ENCODE measurements at places on chromosomes 3 and 15.

- DNase-seq: no peak
Measured at GRCh38 chr3:126946405-126946804, 36.5 kb upstream of the PLXNA1 start.

- DNase-seq: peak; percentile 36
Measured at GRCh38 chr3:161560008-161560637, 63.5 kb downstream of the OTOL1 start.

DNA sequence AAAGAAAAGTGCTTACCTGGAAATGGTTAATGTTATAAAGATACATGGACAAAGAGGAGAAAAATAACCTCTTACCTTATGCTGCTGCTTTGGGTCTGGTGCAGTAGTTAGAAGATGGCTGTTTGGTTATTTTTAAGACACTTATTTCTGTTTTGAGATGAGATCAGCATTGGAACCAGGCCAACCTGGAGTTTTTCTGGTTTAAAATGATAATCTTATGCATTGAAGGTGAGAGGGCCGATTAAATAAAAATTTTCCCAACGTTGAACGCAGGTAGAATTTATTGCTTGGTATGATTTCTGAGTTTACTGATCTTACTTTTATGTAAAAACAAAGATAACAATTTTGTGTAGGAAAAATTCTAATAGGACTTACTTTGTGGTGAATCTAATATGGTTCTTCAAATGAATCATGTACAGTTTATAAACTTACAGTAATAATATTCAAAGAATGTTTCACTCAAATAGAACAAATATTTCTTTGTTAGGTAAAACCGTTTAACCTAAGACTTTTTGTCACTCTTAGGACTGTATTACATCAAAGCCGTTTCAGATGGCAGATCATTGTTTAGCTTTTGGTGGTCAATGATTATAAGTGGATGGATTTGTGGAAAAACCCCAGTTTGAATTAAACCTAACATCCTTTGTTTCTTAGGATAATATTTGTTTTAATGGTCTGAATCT lies 14.9 kb downstream of the UBE2E2 start:
- DNase-seq: no peak

GRCh38 chr3:113468539-113468938 lies 27.2 kb upstream of the CFAP44 start:
- DNase-seq: peak; percentile 14

- DNase-seq: no peak
Measured at GRCh38 chr3:106124818-106125217, 256.0 kb upstream of the CBLB start.

DNA sequence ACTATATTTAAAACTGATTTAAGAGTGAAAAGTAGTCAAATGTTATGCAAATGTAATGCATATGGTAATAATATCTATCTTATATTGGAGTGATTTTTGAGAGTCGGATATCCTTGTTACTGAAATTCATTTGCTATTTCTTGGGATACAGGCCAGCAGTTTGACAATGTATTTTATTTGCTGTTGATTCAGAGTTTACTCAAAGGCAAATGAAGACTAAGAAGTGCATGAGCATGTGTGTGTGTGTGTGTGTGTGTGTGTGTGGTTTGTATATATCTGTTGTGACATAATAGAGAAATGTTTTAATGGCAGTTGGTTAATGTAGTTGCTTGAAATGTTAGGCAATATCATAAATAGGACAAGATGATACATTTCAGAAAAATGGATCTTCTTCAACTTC lies 39.0 kb downstream of the UNC13C start:
- DNase-seq: no peak

- DNase-seq: no peak
Measured at GRCh38 chr3:12734960-12735359, 24.1 kb downstream of the TMEM40 start.

GRCh38 chr3:194218646-194219453 lies 82.9 kb downstream of the HES1 start:
- DNase-seq: no peak

- DNase-seq: no peak
Measured at GRCh38 chr3:135497979-135498378, 467.5 kb upstream of the PPP2R3A start.

- DNase-seq: no peak
Measured at GRCh38 chr3:157136647-157137387, 23.1 kb downstream of the CCNL1 start.

- DNase-seq: no peak
Measured at GRCh38 chr3:24111711-24112110, 166.6 kb downstream of the NR1D2 start.

DNA sequence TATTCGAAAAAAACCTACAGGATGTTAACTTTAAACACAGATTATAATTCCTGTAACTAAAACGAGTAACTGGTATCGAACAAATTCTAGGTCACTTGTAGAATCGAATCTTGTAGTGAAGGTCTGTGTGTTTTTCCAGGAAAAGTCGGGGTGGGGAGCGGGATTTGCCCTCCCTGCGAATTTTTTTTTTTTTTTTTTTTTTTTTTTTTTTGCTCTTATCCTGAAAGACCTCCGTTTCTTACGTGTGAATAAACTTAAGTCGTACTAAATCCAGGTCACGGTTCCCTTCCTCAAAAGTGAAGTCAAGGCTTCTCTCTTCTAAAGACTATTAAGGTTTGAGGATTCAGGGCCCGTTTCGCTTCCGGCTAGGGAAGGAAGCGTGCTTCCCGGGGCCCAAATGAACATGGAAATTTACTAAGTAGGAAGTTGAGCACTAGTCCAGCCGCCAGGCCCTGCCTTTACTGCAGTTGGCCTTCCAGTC lies 770 bp downstream of the TBC1D5 start:
- peak; percentile 10 for DNase-seq

DNA sequence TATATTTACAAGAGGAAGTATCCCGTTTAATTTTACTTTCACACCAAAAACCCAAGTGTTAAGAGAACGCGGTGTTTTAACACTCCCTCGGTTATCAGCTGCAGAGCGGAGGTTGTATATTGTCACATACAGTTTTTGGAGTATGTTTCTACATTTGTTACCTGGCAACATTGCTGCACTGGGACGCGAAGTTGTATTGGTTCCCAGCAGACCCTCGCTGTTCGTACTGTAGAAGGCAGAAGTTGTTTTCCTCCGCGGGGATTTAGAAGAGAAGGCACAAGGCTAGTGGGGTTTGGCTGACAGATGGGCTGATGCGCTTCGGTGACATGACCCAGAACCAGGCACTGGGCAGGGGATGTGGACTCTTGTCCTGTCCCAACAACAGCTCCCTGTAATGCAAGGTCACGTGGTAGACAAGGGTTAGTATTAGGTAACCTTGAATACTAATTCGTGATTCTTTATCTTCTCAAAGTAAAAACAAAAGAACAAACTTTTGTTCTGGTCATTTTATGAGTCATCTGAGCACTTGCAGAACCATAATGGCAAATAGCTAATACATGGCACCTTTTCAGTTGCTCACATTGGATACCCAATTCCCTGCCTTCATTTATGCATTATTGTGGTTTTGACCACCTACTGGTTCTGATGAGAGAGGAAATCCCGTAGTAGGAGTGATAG lies 230.4 kb upstream of the BHLHE40 start:
- no peak for DNase-seq

- no peak for DNase-seq
Measured at GRCh38 chr15:61205346-61205921, 23.7 kb downstream of the RORA start.

DNA sequence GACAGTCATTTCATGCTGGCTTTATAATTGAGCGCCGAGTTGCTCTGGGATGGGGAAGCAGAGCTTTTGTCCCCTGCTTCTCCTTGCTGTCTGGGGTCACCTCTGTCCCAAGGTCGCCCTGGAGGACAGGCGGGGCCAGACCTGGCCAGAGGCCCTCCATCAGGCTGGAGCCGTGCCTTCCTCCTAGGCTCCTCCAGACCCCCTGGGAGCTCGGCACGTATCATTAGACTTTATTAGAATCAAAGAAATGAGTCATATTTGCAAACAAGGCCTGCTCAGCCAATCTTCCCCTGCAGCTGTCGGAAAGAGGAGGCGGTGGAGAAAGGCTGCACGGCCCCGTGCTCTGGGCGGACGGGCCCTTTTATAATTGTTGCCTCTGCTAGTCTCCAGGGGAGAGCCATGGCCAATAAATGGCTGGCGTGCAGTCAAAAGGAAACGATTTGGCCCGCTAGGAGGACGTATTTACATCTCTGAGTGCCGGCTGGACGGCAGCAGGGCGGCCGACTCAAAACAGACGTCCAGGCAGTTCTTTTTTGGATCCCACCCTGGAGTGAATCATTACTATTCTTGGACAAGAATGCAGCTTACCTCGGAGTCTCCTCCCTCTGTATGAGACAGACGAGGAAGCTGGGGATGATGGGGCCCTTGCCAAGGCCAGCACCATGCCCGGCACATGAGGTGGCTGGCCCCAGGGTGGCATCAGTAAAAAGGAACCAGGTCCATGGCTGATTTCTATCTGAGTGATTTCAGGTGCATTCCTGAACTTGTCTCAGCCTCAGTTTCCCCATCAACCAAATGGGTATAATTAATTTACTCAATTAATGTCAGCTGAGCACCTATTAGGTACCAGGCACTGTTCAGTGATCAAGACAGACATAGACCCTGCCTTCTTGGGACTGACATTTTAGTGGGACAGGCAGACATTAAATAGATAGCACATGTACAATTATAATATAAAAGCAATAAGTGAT lies 50.6 kb downstream of the SLC6A6 start:
- peak; percentile 91 for DNase-seq

GRCh38 chr15:24039683-24040082 lies 352.6 kb upstream of the NDN start:
- DNase-seq: no peak

GRCh38 chr3:157070678-157070999 lies 89.3 kb downstream of the CCNL1 start:
- DNase-seq: no peak

DNA sequence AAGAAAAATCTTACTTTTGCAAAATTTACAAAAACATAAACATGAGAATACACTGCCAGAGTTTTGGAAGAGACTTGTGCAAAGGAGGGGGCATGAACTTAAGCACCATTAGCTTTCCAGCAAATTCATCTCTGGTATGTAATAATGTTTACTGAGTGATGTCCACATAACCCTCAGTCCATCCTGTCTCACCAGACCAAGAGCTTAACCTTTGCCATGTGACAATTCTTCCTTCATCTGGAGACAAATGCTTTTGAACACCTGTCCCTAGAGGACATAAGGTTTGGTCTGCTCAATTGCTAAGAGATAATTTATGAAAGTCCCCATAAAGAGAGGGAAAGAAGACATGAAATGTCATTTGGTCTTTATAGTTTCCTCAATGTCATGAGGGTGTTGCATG lies 412.3 kb downstream of the ERC2 start:
- DNase-seq: no peak

DNA sequence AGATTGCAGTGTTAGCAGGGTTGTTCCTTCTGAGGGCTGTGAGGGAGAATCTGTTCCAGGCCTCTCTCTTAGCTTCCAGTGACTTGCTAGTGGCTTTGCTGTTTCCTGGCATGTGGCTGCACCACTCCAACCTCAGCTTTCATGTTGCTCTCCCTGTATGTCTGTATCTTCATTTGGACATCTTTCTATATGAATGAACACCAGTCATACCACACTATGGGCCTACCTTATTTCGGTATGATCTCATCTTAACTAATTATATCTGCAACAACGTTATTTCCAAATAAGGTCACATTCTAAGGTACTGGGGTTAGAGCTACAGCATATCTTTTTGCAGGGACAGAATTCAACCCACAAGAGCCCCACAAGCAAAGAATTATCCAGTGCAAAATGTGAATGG lies 356.7 kb upstream of the UMPS start:
- DNase-seq: no peak

- DNase-seq: no peak
Measured at GRCh38 chr3:154552338-154552737, 122.3 kb upstream of the GPR149 start.

DNA sequence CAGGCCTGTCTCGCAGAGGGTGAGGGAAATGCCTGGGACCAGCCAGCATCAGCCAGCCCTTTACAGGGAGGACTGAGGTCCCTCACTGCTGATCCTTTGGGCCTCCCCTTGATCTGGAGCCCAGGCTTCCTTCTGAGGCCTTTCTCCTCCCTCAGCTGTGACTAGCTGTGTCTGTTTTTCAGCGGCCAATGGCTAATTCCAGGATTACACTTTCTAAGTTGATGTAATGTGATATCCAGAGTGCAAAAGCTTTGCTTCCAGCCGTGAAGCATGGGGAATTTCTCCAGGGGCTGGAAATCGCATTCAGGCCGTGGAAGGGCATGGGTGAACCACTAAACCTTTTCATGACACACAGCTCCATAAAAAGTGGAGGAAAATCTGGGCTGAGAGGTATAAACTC lies 157.6 kb downstream of the SHQ1 start:
- DNase-seq: no peak

All from fibroblast of skin of left quadriceps (primary cell).